ENCODE measurements at places on chromosomes 3 and 15.

DNA sequence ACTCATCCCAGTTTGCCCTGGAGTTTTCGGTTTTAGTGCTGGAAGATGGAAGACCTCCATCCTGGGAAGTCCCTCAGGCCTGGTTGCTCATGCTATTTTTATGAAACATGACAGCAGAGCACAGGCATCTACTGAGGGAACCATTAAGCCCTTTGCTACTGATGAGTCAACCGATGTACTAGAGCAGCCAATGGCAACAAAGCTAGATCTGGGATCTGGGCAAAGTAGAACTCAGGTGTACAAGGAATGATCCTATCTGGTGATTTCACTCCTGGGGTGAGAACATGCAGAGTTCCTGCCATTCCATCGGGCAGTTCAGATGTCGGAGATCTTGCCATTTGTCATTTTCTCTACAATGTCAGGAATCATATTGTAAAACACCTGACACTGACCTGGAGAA is 166.2 kb upstream of the NSMCE3 start:
- DNase-seq, result no peak

GRCh38 chr15:60803059-60803458 is 324.1 kb upstream of the ICE2 start:
- no peak for DNase-seq

DNA sequence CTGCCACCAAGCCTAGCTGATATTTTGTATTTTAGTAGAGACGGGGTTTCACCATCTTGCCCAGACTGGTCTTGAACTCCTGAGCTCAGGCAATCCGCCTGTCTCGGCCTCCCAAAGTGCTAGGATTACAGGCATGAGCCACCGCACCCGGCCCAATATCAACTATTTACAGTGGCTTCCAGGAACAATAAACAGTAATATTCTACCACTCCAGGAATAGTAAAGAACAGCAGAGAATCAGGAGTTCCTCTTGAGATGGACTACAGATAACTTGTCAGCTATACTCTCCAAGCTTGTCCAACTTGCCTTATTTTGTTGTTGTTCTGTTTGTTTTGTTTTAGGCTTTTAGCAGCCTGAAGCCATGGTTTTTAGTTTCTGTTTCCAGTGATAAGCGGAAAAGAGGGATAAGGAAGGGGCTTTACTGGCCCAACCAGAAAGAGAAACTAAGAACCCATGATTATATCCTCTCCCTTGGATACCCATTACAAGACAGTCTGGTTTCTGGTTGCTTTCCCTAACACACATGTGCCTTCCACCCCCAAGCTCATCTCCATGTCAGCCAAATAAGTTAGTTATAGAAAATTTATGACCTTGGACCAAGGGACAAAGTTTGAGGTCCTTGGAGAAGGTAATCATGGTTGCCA is 36.7 kb downstream of the ARHGEF3 start:
- DNase-seq, result no peak

- no peak for DNase-seq
These were observed 77.7 kb upstream of the KLF13 start for GRCh38 chr15:31248951-31249350.

DNA sequence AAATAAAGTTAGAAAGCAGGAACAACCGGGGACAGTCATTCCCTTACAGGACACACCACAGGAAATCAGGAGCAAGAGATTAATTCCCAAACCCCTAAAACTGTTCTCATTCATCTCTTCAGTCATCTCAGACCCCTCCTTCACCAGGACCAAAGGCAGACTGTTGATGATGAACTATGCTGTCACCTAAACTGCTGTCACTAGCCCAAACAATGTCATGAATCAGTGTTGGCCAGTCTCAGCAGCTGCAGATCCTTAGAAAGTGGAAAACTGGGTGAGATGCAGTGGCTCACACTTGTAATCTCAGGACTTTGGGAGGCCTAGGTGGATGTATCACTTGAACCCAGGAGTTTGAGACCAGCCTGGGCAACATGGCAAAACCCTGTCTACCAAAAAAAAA is 909.6 kb downstream of the ROBO1 start:
- no peak for DNase-seq

DNA sequence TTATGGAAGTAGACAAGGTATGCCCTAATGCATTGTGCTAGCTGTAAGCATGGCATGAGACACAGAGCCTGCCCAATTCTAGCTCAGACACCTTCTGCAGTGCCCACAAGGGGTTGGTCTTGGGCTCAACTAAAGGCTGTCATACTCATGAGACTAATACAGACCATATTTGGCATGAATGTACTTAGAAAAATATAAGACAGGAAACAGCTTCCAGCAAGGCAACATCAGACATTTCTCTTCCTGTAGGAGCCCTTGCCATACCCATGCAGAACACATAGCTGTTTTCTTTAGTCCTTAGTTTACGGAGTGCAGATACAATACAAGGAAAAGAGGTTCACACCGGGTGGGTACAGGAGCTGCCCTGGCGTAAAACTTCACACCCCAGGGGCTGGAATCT is 30.5 kb upstream of the NR1I2 start:
- DNase-seq, result no peak

DNA sequence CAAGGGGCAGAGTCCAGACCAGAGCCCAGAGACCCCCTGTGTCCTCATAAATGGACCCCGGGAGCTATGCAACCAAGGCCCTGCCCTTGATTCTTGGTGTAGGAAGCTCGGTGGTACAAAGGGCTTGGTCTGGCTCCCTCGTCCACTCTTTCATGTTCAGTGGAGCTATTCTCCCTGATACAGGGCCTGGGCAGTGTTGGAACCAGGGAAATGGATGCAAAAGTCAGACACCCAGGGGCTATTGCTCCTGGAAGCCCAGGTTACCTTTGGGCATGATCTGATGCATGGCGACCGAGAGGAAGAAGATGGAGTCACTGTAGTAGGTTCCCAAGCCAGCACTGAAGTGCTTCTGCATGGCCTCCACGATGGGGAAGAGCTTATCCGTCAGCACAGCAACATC is 44.5 kb downstream of the XXYLT1 start:
- no peak for DNase-seq

DNA sequence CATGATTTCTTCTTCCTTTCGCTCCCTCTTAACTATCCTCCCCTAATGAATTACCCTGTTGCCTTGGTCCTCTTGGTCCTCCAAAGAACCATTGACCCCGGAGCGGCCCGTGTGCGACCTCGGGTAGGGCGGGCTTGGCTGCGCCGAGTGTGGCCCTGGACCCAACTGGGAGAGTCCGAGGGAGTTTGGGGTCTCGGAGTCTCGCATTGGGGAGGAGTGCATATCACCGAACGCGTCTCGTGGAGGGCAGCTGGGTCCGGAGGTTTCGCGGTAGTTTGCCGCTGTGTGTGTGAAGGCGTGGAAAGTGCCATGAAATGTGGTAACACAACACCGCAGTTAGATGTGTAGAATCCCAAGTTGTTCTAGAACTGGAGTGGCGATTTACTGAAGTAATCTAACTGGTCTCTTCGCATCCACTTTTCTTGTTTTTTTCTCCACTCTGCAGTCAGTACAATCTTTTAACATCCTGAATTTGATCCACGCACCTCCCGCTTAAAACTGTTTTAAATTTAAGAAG is 363 bp downstream of the GTF2E1 start:
- DNase-seq, result no peak

DNA sequence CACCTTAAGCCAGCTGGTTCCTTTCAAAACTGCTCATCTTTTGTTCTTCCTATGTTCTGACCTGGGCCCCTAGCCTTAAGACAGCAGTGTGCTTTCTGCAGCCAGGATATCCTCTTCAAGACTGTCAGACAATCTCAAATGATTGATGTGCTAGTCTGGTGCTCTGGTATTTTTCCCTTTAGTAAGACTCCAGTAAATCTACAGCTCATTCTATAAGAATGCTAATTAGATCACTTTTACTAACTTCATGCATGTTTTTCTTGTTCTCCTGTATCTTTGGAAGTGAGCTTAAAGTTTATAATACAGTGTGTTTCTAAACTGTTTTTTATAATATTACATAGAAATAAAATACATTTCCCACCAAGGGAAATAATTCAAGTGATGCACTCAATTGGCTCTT is 220.9 kb upstream of the NANOGP8 start:
- DNase-seq, result no peak

DNA sequence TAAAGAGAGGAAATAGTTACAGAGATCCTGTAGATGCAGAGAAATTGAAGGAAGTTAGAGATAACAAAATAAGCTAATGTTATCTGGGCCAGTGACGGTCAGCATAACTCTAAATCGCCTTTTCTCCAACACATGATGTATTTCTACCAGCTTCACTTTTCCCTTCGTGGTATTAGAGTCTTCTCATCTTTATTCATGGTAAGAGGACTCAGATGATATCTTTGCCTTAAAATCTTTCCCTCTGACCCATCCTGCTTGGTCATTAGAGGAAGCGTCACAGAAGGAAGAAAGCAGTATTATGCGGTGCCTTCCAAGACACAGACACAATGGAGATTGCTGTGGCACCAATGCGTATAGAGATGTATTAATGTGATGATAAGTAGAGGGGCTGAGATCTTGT is 320.7 kb upstream of the GOLIM4 start:
- no peak for DNase-seq

- no peak for DNase-seq
These were observed 177.1 kb downstream of the RPLP1 start for GRCh38 chr15:69629631-69630161.

DNA sequence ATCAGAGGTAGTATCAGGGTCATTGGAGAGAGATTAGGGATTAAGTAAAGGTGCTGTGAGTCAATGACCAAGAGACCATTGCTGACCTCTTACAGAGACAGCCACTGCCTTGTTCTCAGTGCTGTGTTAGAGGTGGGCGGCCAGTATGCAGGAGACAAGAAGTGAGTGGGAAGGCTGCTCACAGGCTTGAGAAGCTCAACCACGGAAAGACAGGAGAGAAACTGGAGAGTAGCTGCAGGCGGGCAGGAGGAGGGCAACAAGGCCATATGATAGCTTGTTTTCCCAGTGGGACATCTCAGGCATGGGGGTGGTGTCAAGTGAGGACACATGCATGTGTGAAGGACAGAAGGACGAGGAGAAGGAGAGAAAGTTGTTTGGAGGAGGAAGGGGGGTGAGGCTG is 237.3 kb downstream of the PDCD6IP start:
- no peak for DNase-seq

DNA sequence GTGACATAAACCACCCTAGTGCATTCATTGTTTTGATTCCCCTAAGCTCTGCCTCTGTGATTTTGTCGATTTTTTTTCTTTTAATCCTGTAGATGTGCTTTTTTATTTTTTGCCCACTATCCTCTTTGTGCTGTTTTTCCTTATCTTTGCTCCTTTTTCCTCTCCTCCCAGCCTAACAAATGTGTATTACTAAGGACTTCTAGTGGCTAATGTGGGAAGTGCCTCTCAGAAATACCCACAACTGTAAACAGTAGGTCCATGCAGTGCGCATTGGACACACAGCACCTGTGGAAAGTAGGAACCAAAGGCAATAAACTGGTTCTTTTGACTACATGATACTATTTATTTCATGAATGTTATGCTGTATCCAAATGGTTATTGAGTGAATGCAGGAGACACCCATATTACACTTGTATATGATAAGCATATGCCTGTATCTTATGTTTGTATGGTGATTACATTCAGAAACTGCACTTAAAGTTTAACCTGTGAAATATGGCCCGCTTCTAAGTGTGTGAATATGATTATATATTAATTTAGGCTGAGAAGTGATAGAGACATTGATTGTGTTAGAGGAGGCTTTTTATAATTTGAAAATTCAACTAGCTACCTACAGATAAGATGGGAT is 147.8 kb downstream of the PLCL2 start:
- DNase-seq, result no peak

- no peak for DNase-seq
These were observed 793 bp downstream of the APOD start for GRCh38 chr3:195582947-195583346.

DNA sequence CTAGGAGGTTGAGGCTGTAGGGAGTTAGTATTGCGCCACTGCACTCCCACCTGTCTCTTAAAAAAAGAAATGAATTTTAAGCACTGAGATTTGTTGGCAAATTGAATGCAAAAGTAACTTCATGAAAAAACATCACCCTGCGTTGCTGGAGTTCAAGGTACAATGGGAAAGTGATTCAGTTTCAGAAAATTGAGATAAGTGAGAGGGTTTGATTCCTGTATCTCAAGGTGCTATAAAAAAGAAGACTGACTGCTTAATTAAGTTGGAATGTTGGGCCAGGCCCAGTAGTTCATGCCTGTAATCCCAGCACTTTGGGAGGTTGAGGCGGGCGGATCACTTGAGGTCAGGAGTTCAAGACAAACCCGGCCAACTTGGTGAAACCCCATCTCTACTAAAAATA is 39.1 kb downstream of the IQGAP1 start:
- DNase-seq, result no peak

DNA sequence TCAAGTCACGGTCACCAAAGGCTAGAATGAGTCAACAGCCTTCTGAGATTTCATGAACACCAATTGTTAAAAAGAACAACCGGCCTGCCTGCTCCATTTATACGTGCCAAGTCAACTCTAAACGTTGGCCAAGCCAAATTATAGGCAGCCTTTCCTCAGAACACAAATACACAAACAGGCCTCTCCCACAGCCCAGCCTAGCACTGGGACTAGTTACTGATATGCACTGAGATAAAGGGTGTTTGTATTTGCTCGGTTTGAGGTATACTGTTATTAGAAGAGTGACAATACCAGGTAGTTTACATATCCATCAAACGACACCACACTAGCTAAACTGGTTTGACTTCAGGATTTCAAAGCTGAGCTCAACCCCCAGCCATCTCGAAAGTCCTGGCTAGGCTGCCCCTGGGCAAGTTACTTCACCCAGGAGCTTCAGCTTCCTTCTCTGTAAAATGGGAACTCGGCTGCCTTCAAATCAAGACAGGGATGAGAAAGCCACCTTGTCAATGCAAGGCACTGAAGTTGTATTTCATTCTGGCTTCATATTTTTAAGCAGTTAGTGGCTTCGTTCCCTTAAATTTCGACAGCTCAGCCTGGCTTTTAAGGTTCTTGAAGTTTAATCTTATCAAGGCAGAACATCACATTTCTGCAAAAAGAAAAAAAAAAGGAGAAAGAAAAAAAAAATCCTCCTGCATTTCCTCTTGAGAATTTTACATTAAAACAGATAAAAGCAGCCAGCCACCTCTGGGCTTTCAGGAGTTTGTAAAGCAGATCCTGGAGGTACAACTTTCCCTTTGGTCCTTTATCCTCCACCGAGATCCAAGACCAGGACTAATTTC is 4.0 kb downstream of the TLE3 start:
- DNase-seq, result no peak

DNA sequence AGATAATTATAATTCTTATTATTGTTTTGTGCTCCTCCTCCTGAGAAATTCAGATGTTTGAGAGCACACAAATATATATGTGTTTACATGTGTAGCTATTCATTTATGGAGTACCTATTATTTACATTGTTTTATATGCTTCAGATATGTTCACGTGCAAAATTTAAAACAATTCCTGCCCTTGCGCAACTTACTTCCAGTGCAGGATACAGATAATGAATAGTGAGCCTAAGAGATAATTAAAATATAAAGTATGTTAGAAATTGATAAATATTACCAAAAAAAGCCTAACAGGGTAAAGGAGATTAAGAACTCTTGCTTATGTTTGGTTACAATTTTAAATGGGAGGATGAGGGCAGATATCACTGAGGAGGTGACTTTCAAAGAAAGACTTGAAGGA is 81.7 kb upstream of the DPH6 start:
- DNase-seq, result no peak

Measured in stimulated activated CD4-positive, alpha-beta T cell treated with anti-CD3 and anti-CD28 coated beads, TNF-alpha, amount 100 ng/mL, for 4 hours (primary cell).